ENCODE measurements at places on chromosomes 5 and 9.

- no peak for DNase-seq
These were observed 3.4 kb downstream of the SNX18 start for GRCh38 chr5:54520940-54521339.

GRCh38 chr5:81336556-81336955, 35.2 kb downstream of the ZCCHC9 start:
- no peak for DNase-seq

GRCh38 chr9:137158625-137159024, 11.2 kb downstream of the LRRC26 start:
- no peak for DNase-seq

- no peak for DNase-seq
These were observed 45.6 kb downstream of the GNAQ start for GRCh38 chr9:77985996-77986395.

DNA sequence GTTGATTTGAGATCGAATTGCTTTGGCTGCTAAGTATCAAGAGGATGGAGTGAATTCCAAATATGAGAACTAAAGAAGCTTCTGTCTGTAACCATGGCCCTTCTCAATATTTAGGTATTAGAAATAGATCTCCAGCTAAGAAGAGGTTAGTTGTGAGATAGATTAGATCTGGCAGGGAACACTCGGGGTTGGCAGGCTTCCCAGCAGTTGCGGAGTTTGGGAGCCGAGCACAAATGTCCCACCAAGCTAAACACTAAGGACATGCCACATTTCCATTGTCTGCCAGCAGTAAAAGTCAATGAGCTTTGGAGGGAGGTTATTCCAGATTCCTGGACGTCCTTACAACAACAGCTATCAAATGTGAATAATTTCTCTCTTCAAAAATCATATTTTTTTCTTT, 85.8 kb downstream of the TAF11L14 start:
- no peak for DNase-seq

GRCh38 chr5:31036411-31036810, 157.1 kb upstream of the CDH6 start:
- no peak for DNase-seq

DNA sequence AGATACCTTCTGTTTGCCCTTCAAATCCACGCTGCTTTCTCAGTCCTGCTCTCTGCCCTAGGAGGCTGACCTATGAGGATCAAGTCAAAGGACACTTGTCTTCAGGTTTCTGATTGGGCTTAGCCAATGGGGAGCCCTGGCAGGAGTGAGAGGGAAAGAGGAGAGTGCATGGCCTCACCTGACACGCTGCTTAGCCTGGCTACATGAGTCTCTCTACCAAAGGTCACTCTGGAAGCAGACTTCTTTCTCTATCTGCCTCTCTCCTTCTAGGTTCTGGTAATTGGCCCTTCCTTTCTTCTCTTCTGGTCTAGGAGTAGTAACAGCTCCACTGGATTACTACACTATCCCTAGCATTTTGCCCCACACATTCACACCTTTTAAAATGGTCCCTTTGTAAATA, 13.1 kb downstream of the ARSB start:
- no peak for DNase-seq

GRCh38 chr9:106693558-106693957, 169.4 kb upstream of the ZNF462 start:
- DNase-seq, result no peak

- no peak for DNase-seq
These were observed 329.0 kb downstream of the FER start for GRCh38 chr5:109076741-109077140.

GRCh38 chr9:80839821-80840675, 849.3 kb downstream of the TLE1 start:
- no peak for DNase-seq

DNA sequence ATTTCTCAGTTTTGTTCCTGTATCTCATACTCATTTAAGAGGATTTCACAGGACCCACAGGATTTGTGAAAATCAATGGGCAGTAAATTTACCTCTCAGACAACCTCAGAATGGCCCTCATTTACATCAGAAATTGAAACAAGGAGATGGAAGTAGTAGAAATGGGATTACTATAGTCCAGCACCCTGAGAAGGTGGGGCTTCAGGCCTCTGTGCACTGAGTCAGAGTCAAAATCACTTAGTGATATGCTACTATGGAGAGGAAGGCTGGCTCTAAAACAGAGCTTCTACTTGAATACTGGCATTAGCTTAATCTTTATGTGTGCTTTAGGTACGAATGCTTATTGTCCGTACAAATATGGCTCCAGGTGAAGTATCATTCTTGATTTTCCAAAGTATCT, 159.3 kb downstream of the CEP120 start:
- DNase-seq, result no peak

GRCh38 chr5:1007221-1007680, 1.4 kb upstream of the NKD2 start:
- DNase-seq, result no peak

GRCh38 chr5:158275511-158275910, 416.6 kb upstream of the CLINT1 start:
- no peak for DNase-seq

Measured in NCI-H1105 (cell line).